ENCODE measurements at places on chromosomes 5 and 9. TPM values are rescaled to one million over a fixed set of nuclear protein-coding genes. Genes with fewer than 3 reads are reported as not detected.

Gene ZNF354C
- total RNA-seq, result 1.7 TPM

Gene PCDHB16
- total RNA-seq, result 0.03 TPM

Gene DMRT2
- not detected for total RNA-seq

- DNase-seq, result no peak
Observed at GRCh38 chr9:94173632-94174031, 85.5 kb upstream of the ZNF169 start.

Gene ABCA1
- 6.3 TPM for total RNA-seq

DNA sequence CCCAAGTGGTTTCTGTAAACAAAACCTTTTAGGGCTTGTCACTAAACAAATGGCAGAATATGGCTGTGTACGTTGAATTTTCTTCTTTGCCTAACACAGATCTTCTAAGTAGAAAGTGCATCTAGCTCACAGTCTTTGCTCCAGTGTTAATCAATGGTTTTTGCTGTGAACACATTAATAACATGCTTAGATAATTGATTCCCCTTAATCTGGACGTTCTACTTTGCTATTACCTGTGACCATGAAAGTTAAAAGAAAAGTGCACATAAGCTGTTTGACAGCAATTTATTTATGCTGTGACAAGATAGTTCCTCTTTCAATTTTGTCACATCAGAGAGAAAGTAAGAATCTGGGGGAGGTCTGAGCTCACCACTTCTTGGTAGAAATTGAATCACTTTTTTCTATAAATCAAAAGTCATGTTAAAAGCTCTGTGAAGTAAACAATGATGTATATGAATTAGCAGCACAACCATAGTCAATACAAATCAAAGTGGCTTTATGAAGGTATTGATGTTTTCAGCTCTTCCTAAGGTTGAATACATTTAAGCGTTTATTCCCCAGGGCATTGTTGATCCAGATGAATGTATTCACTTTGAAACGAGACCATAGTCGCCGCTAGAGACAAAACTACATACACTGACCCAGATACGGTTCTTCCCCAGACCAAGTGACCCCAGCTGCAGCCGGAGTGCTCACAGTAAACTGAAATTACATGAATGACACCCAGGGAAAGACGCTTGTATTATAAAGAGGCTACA lies 174.6 kb upstream of the ZNF608 start:
- no peak for DNase-seq

DNA sequence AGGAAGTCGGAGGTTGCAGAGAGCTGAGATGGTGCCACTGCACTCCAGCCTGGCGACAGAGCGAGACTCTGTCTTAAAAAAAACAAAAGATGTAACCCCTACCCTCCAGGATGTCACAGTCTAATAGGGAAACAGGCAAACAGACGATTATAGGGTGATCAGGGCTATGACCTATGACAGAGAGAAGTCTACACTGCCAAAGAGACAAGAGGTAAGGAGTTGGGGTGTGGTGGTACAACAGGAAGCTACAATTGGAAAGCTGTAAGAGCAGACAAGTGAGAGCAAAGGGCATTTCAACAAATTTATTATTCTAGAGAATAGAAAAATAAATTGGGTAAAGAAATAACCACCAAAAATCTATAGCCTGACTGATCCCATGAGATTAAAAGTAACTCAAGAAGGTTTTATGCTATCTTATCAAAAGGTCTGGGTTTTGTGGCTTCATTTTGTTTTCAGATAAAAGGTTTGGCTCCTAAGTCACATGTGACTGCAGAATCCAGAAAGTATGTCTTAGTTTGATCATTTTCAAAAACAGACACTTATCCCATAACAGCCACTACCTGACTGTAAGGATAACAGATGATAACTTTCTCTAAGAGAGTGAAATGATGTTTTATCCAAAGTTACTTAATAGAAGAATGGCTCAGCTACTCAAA lies 7.3 kb downstream of the CDC26 start:
- no peak for DNase-seq

- DNase-seq, result no peak
Observed at GRCh38 chr9:129781981-129782380, 21.0 kb upstream of the TOR1B start.

Gene INSL6
- not detected for total RNA-seq

Gene SEMA5A
- 2.7 TPM for total RNA-seq

Gene ZFP37
- total RNA-seq, result 1.2 TPM

DNA sequence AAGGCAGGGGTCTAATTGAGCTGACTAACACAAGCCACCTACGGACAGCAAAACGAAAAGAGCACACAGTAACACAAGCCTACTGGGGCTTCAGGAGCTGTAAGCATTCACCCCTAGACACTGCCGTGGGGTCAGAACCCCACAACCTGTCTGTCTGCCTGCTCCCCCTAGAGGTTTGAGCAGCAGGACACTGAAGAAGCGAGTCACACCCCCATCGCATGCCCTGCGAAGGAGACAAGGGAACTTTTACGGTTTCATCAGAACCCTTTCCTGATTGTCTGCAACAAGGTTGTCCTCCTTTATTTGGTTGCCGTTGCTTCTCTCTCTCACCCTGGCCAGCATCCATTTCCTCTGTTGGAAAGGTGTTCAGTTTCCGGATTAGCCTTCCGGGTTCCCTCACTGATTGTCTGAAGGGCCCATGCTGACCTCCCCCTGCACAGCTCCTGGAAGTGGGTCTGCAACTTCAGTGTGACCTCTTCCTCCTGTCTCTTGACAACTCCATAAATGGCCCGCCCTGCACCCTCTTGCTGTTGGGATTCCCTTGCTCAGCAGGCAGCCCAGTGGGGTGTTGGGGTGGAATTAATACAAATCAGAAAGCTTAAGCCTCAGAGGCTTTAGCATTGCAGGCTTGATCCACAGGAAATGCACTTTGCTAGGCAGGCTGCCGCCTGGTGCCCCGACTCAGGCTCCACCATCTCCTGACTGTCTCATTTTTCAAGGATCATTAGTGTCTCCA lies 258.9 kb upstream of the TLE4 start:
- no peak for DNase-seq

Gene SHC3
- total RNA-seq, result 0.03 TPM

DNA sequence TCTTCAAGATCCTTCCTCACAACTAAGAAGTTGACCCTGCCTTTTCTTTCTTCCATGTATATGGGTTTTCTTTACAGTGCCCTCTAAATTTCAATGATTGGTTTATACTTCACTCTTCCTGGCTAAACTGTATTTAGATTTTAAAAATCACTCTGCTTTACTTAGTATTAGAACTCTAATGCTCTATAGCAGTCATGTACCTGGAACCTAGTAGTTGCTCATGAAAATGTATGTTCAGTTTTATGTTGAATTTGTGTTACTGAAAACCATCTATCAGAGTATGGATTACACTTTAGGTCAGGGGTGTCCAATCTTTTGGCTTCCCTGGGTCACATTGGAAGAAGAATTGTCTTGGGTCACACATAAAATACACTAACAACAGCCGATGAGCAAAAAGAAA lies 1024.3 kb downstream of the NR2F1-AS1 start:
- DNase-seq, result no peak

Gene DOK3
- total RNA-seq, result 4.4 TPM

GRCh38 chr9:6673326-6674025 lies 27.9 kb upstream of the GLDC start:
- no peak for DNase-seq

Gene PPIC
- total RNA-seq, result 17.9 TPM

DNA sequence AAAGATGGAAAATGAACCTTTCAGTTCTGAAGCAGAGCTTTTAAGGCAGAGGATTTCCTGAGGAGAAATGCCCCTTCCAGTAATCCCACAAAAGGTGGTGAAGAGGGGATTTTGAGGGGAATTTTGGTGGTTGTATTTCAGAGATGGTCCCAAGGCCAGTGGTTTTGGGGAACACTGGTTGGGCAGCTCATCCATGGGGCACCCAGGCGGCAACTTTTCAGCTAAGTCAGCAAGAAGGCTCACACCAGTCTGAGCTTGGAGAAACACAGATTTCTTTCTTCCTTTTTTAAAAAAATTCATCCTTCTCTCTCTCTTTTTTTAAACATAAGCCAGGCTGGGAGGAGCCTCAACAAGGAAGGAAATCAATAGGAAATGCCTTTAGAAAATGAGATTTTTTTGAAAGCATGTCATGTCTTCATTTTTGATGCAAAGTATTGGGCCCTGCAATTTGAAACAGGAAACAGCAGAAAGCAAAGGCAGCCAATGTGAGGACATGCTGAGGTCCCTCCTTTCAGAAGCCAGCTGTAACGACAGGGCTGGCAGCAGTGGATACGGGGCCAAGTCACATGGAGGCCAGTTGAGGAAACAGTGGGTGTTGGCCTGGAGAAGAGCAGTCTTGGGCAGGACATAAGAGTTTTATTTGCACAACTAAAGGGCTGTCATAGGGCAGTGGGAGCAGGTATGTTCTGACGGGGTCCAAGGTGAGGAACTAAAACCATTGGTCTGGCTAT lies 155.3 kb upstream of the KLF4 start:
- DNase-seq, result no peak
